NCI-H2107 (cell line): ENCODE measurements at places on chromosomes 6 and 20.

- no peak for DNase-seq
These were observed 7.3 kb upstream of the GPR63 start for GRCh38 chr6:96844530-96844929.

DNA sequence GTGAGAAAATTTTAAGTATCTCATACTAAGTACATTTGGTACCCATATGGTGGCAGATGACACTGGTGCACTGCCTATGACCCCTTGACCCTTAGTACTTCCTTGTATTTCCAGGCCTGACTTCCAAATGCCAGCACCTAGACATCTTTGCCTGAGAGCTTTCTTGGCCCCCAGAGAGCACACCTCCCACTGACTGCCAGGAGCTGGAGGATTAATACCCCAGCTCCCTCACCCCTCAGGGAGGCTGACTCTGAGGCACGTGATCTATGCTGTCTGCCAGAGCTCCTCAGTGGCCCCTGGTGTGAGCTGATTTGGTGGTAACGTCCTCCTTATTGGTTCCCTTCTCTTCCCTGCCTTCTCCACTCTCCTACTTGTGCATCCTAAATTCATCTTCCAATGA lies 38.0 kb downstream of the BFSP1 start:
- DNase-seq = no peak

DNA sequence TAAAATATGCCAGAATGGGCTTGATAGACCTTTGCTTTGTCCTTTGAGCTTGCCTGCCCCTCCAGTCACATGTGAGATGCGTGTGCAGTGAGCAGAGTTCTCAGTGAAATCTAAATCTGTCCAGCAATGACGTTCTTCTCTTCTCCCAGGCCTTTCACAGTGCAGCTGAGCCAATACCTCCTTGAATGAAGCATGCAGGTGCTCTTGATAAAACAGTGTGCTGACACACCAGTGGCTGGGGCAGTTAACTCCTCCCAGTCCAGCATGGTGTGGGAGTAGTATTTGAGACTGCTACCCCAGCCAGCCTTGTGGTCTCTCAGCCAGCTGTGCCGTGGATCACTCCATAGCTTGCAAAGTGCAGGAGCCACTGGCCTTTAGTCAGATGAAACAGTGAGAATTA lies 240.5 kb downstream of the FARS2 start:
- no peak for DNase-seq

- no peak for DNase-seq
These were observed 97.4 kb downstream of the TMEM170B start for GRCh38 chr6:11634948-11635347.

- DNase-seq = no peak
These were observed 14.4 kb downstream of the CCDC167 start for GRCh38 chr6:37485291-37485702.

- DNase-seq = no peak
These were observed 90.0 kb downstream of the ATP9A start for GRCh38 chr20:51678026-51678697.

- DNase-seq = no peak
These were observed 61.6 kb upstream of the MRPS10 start for GRCh38 chr6:42279144-42279781.

DNA sequence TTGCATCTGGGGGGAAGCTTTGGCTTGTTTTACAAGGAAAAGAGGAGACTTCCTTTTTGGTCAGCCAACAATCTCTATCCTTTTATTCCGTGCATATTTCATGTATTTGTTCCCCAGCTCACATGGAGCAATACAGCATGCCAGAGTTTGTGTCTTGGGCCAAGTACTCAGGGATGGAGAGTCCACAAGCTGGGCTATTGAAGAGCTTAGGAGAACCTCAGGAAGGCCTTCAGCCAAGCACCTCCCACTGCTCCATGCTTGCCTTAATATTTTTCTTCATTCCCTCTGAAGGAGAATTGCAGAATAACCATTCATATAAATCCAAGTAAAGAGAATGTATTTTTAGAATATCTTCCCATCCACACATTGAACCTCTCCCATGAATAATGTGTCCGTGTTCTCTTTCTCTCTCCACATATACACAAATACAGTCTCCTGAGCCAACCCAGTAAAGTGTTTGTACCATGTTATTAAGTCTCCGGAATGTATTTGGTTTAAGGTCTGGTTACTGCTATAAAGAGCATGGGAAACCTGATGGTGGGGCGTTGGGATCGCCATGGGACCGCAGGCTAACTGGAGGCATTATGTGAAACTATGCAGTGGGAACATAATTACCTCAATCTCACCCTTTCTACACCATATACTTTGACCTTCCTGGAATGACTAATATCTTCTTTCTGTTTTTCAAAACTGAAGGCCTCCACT lies 3.0 kb downstream of the LAMA4 start:
- DNase-seq = no peak

DNA sequence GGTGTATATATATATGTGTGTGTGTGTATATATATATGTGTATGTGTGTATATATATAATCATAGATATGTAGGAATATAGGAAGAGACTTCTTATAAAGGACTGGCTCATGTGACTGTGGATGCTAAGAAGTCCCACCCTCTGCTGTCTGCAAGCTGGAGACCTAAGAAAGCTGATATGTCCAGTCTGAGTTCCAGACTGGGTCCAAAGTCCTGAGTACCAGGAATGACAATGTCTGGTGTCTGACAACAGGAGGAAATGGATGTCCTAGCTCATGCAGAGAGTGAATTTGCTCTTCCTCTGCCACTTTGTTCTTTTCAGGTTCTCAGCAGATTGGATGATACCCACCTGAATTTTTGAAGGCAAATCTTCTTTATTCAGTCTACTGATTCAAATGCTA lies 7.1 kb downstream of the ALDH5A1 start:
- DNase-seq = no peak

DNA sequence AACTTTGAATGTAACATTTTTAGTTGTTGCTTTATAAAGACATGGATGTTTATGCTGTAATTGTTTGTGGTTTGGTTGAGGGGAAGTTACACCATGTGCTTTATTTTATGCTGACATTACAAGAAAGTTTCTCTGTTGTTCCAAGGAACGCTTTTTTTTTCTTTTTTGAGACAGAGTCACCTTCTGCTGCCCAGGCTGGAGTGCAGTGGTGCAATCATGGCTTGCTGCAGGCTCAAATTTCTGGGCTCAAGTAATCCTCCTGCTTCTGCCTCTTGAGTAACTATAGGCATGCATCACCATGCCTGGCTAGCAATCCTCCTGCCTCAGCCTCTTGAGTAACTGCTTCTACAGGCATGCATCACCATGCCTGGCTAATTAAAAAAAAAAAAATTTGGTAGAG lies 21.0 kb upstream of the IFNGR1 start:
- no peak for DNase-seq

- no peak for DNase-seq
These were observed 39.6 kb upstream of the RCAN2 start for GRCh38 chr6:46530896-46531295.

GRCh38 chr20:47278907-47279348 lies 77.6 kb downstream of the ZMYND8 start:
- no peak for DNase-seq

GRCh38 chr20:15616626-15617025 lies 956.6 kb downstream of the KIF16B start:
- DNase-seq = no peak

DNA sequence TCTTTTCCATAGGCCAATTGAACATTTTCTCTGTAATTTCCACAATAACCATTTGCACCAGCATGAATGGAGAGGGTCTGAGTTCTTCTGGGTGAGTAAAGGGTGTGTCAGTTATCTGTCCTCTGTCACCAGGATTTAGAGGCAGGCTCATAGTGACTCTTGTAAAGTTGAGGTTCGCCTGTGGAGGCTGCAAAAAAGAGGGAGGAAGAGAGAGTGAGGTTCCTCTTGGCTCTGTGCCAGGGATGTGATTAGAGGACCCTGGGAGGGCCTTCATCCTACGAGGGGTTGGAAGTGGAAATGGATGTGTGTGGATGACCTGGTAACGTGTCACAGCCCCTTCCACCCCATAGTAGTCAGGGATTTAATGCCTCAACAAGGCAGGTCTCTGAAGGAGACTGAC lies 242.0 kb downstream of the ESR1 start:
- DNase-seq = no peak

DNA sequence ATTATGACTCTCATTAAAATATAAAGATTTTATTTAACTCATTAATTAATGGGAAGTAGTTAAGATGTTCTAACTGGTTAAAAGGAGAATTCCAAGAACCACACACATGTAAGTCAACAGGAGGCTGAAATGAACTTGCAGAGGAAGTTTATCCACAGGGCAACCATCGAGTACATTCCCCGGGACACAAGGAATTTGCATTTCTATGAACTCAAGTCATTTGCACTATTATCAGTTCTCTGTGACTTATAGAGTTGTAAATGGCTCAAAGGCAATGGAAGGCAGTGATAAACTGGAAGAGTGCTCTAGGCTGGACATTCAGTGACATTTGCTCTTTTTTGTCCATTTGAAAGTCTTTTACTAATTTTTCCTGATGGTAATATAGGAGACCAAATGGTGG lies 97.4 kb downstream of the SNX5 start:
- no peak for DNase-seq

- DNase-seq = no peak
These were observed 153.2 kb downstream of the MAFB start for GRCh38 chr20:40535816-40536215.

GRCh38 chr6:8108031-8108660 lies 5.8 kb upstream of the EEF1E1 start:
- DNase-seq = no peak

DNA sequence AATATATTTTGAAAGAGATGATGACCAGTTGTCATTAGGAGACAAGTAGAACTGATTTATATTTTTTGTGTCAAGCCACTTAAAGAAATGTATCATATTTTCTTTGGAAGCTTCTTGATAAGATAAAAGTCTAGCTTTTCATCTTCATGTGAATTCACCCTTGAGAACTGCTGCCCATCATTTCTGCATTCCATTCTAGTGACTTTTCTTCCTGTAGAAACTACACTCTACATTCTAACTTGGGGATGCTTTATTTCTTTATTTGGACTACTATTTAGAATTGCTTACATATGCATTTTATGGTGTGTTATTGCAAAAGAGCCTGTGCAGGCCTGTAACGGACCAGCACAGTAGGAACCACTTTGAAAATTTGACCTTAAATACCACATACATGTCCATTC lies 335.0 kb upstream of the KCNQ5 start:
- DNase-seq = no peak

DNA sequence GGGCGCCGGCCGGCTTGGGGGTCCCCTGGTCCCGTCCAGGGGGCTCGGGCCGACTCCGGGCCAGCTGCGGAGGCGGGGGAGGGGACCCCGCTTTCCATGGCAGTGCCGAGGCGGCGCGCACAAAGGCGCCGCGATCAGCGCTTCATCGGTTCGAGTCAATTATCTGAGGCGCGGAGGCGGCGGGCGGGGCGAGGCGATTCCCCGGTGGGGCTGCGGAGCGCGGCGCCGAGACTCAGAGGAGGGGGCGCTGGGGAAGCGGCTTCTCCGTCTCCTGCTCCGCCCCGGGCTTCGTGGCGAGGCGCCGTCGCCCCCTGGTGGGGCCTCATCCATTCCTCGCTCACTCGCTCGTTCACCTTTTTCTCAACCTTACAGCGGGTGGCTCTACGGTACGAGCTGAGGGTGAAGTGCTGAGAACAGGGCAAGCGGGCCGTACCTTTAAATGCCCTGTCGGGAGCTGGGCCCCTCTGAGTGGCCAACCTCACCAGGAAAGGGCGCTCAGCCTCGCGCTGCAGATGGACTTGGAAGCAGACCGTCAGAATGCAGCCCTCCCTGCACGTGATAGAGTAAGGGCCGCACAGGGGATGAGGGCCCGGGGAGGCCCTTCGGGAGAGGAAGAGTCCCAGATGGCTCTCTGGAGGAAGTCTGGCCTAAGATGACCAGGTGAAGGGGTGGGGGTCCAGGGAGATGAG lies 39.9 kb downstream of the SLC52A3 start:
- DNase-seq = no peak

DNA sequence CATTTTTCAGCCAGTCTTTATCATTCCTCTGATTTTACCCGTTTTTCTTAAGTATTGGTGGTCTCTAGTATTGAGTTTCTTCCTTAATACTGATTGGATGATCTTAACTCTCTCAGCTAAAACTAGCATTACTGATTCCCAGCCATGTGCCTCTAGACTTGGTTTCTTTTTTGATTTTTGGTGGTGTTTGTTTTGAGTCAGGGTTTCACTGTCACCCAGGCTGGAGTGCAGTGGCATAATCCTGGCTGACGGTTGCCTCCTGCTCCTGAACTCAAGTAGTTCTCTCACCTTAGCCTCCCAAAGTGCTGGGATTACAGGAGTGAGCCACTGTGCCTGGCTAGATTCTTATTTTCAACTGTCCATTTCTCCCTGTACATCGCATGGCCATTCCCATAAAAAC lies 24.9 kb downstream of the DPPA5 start:
- DNase-seq = no peak
